ENCODE measurements at places on chromosomes 7 and 10.
A peak's percentile ranks its signal among the peaks of the same experiment; 100 is the strongest.

GRCh38 chr7:140170375-140170774, 6.4 kb downstream of the KDM7A start:
- no peak for DNase-seq

DNA sequence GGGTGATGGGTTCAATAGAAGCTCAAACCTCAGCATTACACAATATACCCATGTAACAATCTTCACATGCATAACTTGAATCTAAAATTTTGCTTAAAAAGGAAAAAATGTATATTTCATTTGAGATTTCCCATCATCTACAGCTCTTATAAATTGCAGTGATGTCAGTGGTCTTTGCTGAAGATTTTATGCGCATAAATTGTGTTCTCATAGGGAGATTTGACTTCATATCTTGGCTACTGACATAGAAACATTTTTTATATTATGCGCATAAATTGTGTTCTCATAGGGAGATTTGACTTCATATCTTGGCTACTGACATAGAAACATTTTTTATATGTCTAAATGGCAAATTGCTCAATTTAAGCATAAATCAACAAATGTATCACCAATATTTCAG, 1125.3 kb upstream of the C7orf33 start:
- DNase-seq = no peak

DNA sequence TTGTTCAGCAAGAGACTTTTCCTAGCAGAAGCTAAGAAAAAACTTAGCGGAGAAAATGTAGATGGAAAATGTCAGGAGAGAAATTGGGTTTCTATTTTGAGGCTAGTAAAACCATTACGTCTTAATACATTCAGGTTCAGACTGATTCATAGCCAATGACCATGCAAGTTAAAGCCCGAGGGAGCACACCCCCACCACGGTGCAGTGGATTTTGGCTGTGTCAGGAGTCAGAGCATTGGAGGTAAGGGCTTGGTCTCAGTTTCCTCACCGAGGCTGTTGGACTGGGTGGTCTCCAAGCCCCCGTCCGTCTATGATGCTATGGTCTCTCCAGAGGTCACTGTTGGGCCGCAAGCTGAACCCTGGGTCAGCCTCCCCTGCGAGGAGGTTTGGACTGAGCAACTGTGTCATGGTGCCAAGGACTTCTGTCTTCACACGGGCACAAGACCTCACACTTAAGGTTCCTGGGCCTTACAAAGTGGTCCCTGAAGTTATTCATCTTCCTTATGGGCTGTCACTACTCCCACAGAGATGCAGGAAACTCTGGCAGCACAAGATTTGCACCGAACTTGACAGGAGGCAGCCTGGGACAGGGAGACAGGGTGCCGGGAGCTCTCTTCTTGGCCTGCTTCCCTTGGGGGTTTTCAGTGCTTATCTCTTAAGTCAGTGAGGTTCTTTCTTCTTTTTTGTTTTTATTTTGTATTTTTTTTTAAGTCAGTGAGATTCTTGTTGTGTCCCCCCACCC, 186.8 kb downstream of the PHTF2 start:
- DNase-seq = no peak

GRCh38 chr10:5765617-5766016, 47.6 kb downstream of the GDI2 start:
- no peak for DNase-seq

DNA sequence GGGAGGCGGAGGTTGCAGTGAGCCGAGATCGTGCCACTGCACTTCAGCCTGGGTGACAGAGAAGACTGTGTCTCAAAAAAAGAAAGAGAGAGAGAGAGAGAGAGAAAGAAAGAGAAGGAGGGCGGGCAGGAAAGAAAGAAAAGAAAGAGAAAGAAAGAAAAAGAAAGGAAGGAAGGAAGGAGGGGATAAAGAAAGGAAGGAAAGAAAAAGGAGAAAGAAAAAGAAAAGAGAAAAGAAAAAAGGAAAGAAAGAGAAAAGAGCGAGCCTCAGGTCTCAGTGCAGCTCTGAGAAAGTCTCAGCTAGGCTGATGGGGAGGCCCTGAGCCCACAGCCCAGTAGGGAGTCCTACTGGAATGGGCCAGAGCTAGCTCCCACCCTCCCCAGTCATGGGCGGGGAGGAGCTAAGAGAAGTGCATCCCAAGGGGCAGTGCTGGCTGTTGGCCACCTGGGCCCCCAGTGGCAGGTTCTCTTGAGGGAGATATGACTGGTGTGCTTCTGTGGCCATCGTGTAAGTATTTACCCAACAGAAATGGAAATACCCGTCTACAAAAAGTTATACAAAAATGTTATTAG, 69.3 kb downstream of the ABRAXAS2 start:
- DNase-seq = no peak

DNA sequence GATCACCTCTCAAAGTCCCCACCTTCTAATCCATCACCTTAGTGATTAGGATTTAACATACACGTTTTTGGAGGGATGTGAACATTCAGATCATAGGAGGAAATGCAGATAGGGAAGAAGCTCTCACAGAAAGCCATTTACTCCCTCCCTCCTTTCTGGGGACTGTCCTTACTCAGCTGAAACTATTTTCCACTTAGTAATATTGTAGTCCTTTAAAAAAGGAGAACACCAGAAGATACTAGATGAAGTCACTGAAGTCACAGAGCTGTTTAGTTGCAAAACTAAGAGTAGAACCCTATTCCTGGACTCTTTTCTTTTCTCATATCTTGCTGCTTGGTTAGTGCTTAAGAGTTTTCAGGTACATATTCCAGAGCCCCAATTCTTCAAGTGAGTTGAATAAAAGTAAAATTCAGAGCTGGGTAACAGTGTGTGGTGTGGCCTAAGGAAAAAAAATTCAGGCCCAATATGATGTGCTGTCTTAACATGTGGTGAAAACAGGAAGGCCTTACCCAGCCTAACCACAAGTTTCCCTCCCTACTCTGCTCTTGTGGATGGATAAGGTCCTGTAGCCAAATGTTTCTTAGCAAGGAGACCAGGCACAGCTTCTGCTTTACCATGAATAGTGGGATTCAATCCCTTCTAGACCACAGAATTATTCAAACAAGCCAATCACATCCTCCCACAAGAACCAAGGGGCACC, 135.7 kb downstream of the INHBA start:
- no peak for DNase-seq

GRCh38 chr10:84966708-84967441, 638.5 kb downstream of the CCSER2 start:
- no peak for DNase-seq

- no peak for DNase-seq
Observed at GRCh38 chr10:132458586-132459300, 61.7 kb downstream of the PWWP2B start.

GRCh38 chr7:50151001-50151400, 58.0 kb upstream of the ZPBP start:
- no peak for DNase-seq

DNA sequence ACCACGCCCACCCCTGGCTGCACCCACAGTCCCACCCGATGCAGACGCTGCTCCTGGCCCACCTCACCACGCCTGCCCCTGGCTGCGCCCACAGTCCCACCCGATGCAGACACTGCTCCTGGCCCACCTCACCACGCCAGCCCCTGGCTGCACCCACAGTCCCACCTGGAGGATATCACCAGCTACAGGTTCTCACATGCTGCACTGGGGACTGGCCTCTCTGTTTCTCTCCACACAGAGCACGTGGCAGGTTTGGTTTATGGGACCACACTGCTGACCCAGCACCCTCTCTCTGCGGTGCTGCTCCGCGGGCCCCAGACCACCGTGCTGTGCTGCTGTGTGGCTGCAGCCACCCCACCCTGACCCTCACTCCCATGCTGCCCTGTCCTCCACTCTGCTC, 120.9 kb downstream of the VIPR2 start:
- DNase-seq = no peak

GRCh38 chr7:27688056-27688455, 25.4 kb upstream of the HIBADH start:
- no peak for DNase-seq

DNA sequence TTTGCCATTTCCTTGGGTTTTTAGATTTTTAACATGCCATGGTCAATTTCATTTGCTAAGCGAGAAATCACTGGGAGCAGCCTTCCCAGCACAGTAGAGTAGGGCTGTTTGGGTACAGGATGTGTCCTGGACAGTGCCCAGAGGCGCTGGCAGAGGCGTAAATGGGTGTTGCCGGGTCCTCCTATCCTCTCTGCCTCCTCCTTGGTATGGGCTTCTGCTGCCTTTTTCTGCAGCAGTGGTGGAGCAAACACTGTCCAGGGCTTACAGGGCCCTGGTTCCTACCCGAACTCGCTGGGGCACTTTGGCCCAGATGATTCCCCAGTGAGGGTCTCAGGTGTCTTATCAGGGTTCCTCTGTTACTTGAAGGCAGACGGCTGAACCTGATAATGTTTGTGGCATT, 298.3 kb downstream of the RPS24 start:
- DNase-seq = no peak

- DNase-seq = no peak
Observed at GRCh38 chr10:13650961-13651360, 64.2 kb downstream of the PRPF18 start.

- no peak for DNase-seq
Observed at GRCh38 chr7:4722960-4723630, 41.0 kb downstream of the FOXK1 start.

DNA sequence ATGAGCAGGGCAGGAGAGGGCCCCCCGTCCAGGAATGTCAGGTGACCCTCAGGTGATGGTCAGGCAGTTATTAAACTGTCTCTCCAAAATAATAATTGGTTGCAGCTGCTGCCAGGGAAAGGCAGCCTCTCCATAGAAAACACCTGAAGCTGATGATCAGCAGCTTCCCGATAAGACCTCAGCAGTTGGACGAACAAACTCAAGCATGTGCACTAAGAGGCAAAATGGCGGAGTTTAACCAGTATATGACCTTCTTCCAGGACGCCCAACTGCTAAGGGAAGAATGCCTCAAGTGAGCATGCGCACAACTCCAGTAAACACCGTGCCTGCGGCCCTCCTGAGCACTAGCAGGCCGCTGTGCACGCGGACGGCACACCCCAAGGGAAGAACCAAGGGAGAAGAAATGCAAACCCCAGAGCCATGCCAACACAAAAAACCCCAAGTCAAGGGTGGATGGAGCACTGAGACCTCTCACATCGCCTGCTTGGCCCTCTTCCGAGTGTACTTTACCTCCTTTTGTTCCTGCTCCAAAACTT, 38.9 kb upstream of the ADARB2 start:
- DNase-seq = no peak

- no peak for DNase-seq
Observed at GRCh38 chr7:90626013-90626412, 29.9 kb downstream of the CDK14 start.

DNA sequence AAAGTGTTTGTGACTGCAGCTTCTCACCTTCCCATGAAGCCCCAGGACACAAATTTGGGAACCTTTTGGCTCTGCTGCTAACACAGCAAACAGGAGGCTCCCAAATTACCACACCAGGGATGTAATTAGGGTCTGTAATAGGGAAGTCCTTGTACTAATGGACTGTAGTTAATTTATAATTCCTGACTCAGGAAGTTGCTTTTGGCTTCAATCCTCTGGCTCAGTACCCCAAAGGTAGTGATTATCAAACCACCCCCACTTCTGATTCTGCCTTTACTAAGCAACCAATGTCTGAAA, 3.8 kb upstream of the MALSU1 start:
- DNase-seq = no peak

DNA sequence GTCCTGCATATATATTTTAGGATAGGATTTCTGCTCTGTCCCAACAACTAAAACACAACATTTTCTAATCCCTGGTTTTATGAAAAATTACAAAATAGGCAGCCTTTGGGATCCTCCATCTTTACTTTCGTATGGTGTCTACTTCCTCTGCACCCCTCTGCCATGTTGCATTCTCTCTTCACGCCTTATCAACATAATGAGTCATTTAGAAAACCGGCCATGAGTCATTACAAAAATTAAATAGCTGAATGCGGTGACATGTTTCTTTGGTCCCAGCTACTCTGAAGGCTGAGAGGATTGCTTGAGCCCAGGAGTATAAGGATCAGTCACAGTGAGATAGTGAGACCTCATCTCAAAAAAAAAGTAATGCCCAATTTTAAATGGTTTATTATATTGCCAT, 148.1 kb upstream of the CELF2 start:
- DNase-seq = no peak

- DNase-seq = no peak
Observed at GRCh38 chr10:72097448-72098300, 9.3 kb upstream of the SPOCK2 start.

- no peak for DNase-seq
Observed at GRCh38 chr10:28326516-28327490, 23.9 kb upstream of the MPP7 start.

DNA sequence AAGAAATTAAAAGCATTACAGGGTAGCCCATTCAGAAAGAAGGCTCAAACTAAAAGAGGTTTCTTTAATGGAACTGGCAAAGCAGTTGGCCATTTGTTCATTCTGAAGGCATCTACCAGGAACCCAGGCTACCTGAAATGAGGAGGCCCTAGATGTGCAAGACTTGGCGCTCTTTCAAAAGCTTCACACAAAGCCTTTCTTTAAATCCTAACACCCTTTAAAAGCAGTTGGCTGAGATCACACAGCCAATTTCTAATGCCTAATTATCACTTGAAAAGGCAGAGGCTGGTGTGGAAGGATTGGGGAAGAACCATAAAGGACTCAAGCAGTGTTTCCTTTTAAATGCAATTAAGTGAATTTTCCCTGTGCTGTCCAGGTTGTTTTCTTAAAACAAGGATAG, 23.2 kb downstream of the PPP1R17 start:
- DNase-seq = peak; percentile 34

GRCh38 chr7:129529643-129530042, 27.3 kb downstream of the SMKR1 start:
- no peak for DNase-seq

DNA sequence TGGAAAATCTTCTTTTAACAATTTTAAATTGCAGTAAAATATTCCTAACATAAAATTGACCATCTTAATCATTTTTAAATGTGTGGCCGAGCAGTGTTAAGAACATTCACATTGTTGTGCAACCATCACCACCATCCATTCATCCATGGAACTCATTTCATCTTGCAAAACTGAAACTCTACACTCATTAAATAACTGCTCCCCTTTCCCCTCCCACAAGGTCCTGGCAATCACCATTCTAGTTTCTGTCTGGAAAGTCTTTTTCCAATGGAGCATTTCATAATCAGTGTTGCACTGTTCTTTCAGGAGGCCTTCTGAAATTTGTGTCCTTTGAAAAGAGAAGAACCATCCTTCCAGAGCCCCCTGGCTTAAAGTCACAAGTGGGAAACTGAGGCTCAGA, 233.1 kb downstream of the PLXNA4 start:
- DNase-seq = no peak

DNA sequence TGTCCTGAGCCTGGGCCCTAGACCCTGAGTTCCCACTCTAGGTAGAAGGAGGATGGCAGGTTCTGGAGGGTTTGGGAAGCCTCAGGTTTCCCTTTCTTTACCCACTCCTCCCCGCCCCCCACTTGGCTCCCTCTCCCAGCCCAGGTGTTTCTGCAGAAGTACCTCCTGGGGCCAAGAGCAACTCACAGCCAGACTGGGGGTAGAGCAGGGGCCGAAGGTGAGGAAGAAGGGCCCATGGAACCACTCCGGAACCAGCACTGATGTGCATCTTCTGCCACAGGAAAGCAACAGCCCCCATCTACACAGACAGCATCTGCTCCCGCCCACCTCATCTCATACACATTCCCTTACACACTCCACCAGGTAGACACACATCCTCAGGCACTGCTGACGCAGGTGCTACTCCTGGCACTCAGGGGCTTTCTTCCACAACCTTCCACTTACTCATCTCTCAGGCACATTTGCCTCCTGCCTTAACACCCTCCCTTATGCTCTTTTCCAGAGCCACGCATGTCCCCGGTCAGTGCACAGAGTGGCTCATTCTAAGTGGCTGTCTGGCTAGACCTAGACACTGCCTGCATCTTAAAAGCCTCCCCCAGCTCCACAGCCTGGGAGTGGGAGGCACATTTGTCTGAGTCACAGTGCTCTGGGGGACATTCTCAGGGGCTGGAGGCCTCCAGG, 1.8 kb downstream of the EPHB6 start:
- no peak for DNase-seq

- peak; percentile 51 for DNase-seq
Observed at GRCh38 chr10:26044141-26044749, 110.2 kb downstream of the MYO3A start.

Measured in NCI-H1105 treated with DMSO at 0.1 percent for 48 hours (cell line).